Stimulated activated CD8-positive, alpha-beta memory T cell treated with anti-CD3 and anti-CD28 coated beads, Interleukin-7, amount 100 ng/mL, for 4 hours (primary cell): ENCODE measurements at places on chromosomes 13 and 19.

DNA sequence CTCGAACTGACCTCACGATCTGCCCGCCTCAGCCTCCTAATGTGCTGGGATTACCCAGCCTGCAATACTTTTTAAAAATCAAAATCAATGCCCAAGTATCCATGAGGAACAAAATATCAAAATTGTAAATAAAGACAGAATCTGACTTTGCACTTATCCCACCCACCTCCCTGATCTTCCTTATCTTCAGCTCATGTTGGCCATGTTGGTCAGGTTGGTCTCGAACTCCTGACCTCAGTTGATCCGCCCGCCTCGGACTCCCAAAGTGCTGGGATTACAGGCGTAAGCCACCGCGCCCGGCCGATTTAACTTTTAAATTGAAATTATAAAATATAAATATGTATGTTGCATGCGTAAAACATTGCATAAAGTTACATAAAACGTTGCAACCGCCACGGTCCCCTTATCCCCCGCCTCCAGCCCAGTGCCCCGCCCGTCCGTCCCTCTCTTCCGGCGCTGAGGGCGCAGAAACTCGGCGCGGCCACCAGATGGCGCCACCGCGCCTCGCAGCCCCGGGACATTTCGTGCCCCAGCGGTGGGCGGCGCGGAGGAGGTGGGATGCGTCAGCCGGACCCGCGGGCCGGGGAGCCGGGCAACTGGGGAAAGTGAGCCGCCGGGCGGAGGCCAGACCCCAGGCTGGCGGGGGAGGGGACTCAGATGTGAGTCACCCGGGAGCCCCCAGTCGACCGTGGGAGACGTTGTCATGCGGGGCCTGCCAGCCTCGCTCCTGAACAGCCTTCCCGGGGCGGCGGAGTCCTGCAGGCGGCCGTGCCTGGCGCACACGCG is 1.5 kb upstream of the GADD45B start:
- peak; percentile 97 for DNase-seq

GRCh38 chr13:112469071-112469745 is 93.1 kb downstream of the SPACA7 start:
- DNase-seq = no peak

GRCh38 chr13:92830821-92831220 is 395.8 kb upstream of the GPC6 start:
- no peak for DNase-seq

GRCh38 chr19:46954993-46955812 is 64.4 kb upstream of the NPAS1 start:
- DNase-seq = no peak

GRCh38 chr19:32869369-32869965 is at the start of gene SLC7A9:
TSS of gene SLC7A9 (minus strand) at chr19:32869767. CDS start at chr19:32868534, 1,233 bp downstream.
- DNase-seq = no peak

DNA sequence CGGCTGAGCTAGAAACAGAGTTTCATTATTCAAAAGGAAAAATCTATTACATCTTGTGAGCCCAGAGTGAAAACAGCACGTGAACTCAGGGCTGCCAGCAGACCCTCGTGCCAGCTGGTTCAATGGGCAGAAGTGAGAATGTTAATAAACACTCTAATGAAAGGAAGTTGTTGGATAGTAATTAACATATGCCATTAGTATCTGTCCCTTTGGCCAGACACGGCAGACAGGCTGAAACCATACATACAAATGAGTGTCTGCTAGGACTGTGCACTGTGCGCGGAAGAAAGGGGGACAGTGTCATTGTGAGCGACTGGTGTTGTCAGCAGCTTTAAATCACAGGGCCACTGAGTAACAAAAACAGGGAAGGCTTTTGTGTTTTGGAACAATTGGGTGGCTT is 121.9 kb upstream of the TSC22D1 start:
- no peak for DNase-seq

- DNase-seq = no peak
Measured at GRCh38 chr13:110759710-110760109, 46.2 kb downstream of the ING1 start.

DNA sequence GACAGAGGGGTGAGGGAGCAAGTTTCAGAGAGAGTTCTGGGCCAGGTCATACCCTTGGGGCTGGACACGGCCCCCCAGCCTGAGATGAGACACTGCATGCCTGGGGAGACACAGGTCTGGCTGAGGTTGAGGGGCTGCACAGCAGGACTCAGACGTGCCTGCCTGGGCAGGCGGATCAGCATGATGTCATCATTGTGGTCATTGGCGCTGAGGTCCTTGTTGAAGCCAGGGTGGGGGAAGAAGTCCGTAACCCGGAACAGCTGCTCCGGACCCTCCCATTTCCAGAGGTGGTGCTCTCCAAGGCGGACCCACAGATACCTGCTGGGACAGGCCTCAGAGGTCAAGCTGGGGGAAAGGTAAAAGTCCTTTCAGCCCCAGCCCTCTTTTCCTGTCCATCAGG is 5.0 kb upstream of the KLK8 start:
- no peak for DNase-seq

DNA sequence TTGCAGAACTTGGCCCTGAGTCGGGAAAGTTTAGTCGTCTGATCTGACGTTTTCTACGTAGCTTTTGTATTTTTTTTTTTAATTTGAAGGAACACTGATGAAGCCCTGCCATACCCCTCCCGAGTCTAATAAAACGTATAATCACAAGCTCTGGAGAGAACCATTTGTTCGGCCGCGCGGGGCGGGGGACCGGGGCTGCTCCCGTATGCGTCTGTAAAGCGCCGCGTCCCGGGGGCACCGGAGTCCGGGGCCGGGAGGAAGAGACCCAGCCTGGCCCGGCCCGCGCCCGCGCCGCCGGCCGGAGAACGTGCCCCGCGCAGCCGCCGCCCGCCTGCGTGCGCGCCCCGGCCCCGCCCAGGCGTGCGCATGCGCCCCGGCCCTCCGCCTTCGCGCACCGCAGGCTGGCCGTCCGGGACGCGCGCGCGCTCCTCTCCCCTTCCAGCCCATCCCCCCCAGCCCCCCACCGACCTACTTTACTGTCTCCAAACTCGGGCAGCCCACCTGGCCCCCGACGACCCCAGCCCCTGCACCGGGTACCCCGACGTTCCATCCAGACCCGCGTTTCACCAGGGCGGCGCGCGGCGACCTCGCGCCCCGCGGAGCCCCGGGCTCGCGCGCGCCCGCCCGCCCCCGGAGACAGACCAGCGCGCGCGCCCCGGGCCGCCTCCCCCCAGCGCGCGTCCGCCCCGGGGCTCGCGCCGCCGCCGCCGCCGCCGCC is 785 bp upstream of the USF2 start:
- DNase-seq = peak; percentile 74

DNA sequence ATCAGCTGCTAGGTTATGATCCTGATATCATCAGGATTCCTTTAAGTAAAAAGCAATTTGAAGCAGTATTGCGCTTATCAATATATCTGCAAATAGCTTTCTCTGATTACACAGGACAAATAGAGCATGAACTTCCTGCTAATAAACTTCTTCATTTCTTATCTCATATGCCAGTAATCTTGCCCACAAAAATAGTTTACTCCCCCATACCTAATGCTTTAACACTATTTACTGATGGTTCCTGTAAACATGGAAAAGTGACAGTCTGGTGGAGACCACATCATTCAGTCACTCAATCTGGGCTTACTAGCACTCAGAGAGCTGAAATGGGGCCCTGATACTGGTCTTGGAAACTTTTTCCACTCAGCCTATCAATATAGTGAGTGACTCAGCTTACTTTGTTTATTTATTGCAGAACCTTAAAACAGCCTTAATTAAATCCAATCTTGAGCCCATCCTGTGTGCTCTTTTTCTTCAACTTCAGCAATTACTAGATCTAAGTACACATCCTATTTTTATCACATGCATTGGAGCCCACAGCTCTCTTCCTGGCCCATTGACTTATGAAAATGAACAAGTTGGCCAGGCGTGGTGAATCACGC is 1464.3 kb downstream of the UQCRFS1 start:
- DNase-seq = no peak
